ENCODE measurements at places on chromosomes 2 and 18.

GRCh38 chr2:120937686-120938044 is 202.0 kb downstream of the GLI2 start:
- DNase-seq = peak; percentile 94

- DNase-seq = no peak
Observed at GRCh38 chr18:42778445-42779042, 336.9 kb downstream of the RIT2 start.

DNA sequence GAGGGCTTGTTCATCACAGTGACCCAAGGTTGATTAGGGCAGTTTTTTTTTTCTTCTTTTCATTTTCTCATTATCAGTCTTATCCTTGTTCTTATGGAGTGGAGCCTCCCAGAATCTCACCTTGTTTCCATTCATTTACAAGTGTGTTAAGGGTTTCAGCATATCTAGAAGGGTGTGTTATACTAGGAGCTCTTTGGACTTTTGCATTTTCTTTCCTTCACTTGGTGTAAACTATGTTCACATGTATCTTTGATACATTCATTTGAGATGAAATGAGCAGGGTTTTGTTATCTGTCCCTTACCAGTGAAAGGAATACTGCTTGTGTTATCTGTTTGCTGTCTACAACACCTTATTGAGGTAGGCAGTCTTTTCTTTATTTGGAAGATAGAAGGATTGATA is 96.7 kb downstream of the WDR7 start:
- DNase-seq = no peak

- DNase-seq = peak; percentile 21
Observed at GRCh38 chr2:70340761-70341476, 39.1 kb upstream of the FAM136A start.

GRCh38 chr2:155418753-155419152 is 720.3 kb downstream of the KCNJ3 start:
- no peak for DNase-seq

DNA sequence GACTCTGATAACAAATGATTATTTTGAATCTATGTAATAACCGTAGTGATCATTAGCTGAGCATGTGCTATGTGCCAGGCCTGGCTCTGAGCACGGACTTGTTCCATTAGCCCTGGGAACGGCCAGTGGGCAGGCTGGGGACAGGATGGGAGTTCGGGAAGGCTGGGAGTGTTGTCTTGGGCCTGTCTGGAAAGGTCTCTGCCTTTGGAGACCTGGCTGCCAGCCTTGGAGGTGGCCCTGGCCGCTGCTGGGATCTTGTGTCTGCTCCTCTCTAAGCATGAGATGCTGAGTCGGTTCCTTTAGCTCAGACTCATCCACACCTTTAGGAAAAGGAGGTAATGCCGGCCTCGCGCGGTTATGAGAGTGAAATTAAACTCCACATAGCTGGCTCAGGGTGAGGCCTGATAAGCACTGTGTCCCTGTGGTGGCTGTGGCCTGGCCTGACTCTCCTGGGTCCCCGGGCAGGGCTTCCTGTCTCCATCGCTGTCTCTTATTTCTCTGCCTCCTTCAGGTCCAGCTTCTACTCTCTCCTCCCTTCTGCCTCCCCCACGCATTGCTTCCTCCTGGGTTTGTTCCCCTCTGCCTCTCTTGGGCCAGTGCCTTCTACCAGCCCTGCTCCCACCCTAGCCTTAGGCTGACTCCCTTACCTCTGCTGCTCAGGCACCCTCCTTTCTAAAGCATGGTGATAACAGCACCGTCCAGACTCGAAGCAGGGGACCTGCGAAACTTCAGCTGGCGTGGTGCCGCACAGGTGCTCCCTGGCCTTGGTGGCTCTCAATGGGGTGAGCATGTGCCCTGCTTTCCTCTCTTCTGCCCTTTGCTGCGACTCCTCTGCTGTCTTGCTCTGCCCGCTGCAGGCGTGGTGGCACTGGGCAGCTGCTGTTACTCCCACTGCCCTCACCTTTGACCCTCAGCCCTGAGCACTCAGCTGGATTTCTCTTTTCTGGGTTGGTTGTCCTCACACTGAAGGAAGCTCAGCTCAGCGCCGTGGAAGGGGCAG is 41.8 kb downstream of the NCK2 start:
- DNase-seq = no peak

- no peak for DNase-seq
Observed at GRCh38 chr2:8324164-8324856, 357.5 kb upstream of the ID2 start.

GRCh38 chr2:240832921-240833494 is 13.0 kb upstream of the KIF1A start:
- no peak for DNase-seq

- no peak for DNase-seq
Observed at GRCh38 chr2:235521844-235522243, 28.0 kb downstream of the AGAP1 start.

- DNase-seq = peak; percentile 4
Observed at GRCh38 chr2:235204948-235205347, 253.1 kb downstream of the SH3BP4 start.

- DNase-seq = no peak
Observed at GRCh38 chr2:195863564-195863963, 205.1 kb downstream of the DNAH7 start.

- DNase-seq = no peak
Observed at GRCh38 chr18:61892683-61893308, at the start of gene RNF152. Gene RNF152, minus strand, starts transcription at chr18:61893007. Its CDS starts 76,544 bp downstream, at chr18:61816463.

DNA sequence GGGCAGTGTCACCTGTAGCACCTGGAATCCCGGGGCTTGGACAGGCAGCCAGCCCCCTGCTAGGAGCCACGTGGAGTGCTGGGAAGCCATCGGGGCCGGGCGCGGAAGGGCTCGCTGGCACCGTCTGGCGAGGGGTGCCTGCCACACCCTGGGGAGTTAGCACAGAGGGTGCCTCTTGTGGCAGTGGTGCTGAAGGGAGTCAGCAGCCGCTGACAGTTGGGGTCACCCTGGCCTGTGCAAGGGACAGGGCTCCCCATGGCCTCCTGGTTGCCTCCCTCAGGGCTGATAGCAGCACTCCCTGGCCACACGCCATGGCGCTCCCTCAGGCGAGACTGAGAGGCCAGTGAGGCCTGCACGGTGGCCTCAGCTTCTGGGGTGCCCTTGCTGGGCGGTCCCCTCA is 13.9 kb upstream of the D2HGDH start:
- DNase-seq = no peak

GRCh38 chr2:101704816-101705578 is 7.5 kb downstream of the MAP4K4 start:
- DNase-seq = peak; percentile 38

- DNase-seq = no peak
Observed at GRCh38 chr2:157899125-157899839, 23.2 kb upstream of the ACVR1 start.

DNA sequence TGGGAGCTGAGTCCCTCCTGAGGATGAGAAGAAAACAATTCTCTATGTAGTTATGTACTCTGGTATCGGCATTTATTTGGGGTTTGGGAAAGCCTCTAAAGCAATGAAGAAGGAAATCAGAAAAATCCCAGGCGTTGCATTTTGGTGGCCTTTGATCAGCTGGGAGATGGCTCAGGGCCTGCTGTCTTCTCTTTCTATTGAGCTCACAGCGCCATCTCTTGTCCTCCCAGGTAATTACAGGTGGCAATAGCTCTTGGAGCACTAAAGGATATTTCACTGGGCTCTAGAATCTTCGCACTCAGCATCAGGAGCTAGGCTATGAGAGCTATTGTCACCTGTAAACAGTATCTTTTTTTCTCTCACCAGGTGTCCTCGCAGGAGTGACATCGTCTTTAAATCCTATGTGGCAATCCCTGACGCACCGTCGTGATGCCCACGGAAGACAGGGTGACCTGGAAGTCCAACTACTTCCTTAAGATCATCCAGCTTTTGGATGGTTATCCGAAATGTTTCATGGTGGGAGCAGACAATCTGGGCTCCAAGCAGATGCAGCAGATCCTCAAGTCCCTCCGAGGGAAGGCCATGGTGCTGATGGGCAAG is 76.1 kb upstream of the PMAIP1 start:
- DNase-seq = peak; percentile 65

- no peak for DNase-seq
Observed at GRCh38 chr2:62437785-62438184, 68.2 kb downstream of the TMEM17 start.

GRCh38 chr18:36653870-36654269 is 174.9 kb downstream of the TPGS2 start:
- no peak for DNase-seq

DNA sequence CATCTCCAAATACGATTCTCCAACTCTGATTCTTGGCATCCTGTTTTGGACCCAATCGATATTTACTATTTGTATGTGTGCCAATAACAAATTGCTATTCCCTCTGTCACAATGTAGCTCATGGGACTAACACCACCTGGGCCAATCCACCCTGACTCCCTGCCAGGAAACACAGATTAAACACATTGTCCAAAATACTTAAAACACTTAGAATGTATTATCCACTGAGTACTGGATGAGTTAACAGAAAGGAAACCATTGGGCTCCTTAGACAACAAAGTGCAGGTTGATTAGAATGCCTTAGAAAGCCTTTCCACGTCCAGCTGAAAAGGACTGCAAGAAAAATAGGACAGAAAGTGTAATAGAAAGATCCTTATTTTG is 79.4 kb upstream of the ARHGAP28 start:
- no peak for DNase-seq

- DNase-seq = peak; percentile 64
Observed at GRCh38 chr2:223464071-223464470, 138.1 kb downstream of the SCG2 start.

- no peak for DNase-seq
Observed at GRCh38 chr2:144730711-144731110, 210.8 kb upstream of the ZEB2 start.

GRCh38 chr2:224545884-224546644 is 39.1 kb downstream of the CUL3 start:
- peak; percentile 81 for DNase-seq

GRCh38 chr2:170680172-170680941 is 34.8 kb upstream of the SP5 start:
- DNase-seq = no peak

DNA sequence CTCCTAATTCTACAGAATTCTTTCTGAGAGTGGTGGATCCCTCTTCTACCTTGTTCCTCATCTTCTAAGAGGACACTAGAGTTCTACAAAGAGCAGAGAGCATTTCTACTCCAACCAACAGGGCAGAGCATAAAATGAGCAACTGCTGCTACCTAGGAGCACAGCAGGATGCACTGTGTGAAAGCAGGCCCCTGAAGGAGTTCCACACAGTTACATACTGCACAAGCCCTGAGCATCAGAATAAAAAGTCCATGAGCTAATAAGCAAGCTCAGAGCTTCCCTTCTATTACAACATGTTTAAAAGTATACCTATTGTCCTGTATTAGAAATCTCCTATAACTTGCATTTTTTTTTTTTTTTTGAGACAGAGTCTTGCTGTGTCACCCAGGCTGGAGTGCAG is 8.4 kb downstream of the FHL2 start:
- peak; percentile 38 for DNase-seq

DNA sequence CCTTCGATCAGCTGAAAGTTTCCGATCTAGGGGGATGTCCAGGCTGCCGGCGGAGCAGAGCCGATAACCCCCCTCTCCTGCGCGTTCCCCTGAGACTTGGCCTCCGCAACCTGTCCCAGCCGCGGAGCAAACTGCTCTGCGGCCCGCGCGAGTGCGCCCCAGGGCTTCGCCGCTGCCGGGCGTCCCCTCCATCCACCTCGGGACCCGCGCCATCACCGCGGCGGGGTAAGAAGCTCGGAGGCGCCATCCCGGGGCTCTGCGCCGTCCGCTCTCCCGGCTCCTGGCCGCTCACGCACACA is 990 bp upstream of the GDF7 start:
- no peak for DNase-seq

GRCh38 chr2:11583840-11584524 is 50.1 kb downstream of the GREB1 start:
- DNase-seq = peak; percentile 95

- no peak for DNase-seq
Observed at GRCh38 chr2:48122166-48122565, 215.9 kb upstream of the FBXO11 start.

DNA sequence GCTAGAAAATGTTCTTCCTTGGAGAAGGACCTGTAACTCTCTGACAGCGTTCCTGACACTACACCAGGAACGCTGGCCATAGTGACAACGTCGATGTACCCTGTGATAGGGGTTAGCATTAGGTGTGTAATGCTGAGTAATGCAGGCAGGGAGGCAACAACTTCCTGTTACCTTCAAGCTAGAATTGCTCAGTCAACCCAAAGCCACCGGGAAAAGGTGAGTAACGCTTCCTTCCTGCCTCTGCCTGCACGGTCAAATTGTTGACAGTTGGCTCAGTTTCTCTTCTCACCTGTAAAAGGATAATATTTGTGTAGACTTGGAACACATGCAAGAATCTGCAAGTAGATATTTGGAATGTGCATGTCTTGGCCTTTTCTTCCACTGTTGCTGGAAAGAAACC is 12.7 kb downstream of the FAM110C start:
- DNase-seq = no peak

DNA sequence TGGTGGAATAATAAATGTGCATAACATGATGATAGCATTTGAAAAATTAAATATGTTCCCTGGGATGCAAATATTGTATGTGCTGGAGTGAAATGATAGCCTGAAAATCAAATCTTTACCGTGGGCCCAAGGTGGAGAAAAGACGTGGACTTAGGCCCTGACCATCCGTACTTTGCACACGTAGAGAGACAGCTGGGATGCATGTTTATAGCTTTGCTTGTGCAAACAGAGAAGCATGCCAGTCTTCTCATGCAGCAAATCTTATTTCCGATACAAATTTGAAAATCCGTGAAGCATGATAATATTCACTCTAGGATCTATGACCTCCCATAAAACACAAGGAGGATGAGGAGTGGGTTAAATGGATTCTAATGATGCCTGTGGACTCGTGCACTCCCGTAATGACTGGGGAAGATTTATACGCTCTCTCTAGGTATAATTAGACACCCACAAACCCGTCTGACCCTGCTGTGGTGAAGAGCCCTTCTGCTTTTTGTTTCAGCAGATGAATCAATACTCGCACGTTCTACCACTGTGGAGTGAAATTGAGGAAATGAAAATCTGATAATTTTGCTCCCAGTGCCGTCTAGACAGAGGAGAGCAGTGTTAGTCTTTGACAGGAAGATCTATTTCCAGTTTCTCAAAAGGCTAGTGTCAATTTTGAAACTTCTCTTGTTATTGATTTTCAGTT is 810.3 kb upstream of the SALL3 start:
- no peak for DNase-seq

GRCh38 chr2:230267059-230267458 is 41.5 kb downstream of the SP140 start:
- no peak for DNase-seq

DNA sequence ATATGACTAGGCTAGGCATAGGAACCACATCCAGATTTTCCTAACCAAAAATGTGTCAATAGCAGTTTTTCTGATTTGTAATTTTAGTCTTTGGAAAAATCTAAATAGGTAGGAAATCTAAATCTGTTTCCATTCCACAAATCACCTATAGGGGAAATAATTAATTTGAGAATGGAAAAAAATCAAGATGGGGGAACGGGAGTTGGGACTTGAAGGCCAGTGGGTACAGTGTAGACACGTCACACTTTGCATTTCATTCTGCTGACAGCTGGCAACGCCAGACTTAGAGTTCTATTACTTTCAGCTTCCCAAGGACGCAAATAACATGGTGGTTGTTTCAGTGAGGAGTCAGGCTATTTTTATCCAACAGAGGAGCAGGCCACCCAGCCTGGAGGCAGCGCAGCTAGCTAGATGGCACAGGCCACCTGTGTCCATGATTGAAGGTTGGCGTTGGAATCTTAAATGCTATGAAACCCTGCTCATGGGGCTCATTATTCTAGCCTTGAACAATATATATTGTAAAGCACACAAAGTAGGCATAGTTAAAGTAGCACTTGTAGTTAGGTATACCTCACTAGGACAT is 23.4 kb downstream of the HNRNPA3 start:
- no peak for DNase-seq

- no peak for DNase-seq
Observed at GRCh38 chr2:165251366-165251765, 12.2 kb downstream of the SCN2A start.
